CD4-positive, alpha-beta T cell treated with Interleukin-10 for 1 hour (primary cell): ENCODE measurements at places on chromosomes 12 and 14.

GRCh38 chr12:23726646-23727045, 222.8 kb downstream of the SOX5 start:
- no peak for DNase-seq

DNA sequence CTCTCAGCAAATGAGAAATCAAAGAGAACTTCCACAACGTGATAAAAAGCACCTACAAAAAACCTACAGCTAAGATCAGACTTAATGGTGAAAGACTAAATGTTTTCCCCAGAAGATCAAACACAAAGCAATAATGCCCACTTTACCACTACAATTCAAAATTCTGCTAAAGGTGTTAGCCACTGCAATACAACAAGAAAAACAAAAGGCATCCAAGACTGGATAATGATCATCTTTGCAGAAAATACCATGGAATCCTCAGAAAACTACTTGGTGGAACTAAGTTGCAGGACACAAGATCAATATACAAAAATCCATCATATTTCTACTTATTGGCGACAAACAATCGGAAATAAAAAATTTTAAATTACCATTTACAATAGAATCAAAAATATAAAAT, 6.5 kb downstream of the DDX24 start:
- no peak for DNase-seq

GRCh38 chr14:39376667-39377403, 55.4 kb downstream of the FBXO33 start:
- DNase-seq, result no peak

DNA sequence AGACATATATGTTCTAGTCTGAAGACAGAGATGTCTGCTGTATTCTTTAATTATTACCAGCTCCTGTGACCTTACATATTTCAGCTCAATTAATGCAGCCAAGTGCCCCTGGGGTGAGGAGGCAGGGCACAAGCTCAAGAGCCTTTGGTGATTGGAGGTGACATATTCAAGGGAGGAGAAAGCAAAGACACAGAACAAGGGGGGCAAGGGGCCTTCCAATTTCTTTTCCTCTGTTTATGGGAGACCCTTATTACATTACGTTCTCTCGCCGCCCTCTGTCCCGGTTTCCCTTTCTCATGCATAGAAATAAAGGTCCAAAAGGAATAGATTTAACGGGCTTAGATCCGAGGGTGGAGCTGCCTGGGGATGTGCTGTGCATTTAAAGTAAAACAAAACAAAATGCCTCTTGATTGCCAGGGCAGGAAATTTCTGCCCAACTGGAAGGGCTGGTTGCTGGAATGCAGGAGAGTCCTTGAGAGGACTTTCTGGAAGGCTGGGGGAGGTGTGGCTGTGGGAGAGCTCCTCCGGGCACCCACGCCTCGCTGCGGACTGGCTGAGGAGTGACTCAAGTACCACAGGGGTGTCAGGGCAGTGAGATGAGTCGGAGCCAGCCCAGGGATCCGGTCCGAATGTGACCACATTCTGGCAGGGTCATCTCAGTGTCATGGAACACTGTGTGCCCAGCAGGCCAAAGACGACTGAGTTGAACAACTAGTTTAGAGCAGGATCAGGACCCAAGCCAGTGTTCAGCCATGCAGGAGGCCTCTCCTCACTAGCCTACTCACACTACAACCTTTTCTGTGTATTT, 32.1 kb upstream of the GSG1 start:
- DNase-seq, result no peak

GRCh38 chr12:104709692-104710435, 248.2 kb downstream of the SLC41A2 start:
- no peak for DNase-seq

DNA sequence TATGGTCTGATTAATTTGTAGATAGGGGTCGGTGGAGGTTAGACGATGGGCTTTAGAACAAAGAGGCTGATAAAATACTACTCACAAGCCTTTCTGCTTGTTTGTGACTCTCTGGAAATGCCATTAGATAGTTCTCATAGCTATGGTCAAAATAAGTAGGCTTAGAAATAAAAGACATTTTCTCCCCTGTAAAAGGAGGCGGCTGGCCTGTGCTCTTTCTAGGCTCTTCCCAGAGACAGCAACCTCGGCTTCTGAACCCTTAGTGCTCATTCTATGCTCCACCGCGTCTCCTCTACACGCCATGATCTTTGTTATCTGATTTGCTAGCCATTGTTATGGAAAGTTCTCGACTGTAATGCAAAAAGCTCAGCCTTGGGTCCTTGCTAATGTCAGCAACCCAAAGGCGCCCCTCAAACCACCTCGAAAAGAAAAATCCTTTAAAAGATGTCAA, 64.5 kb downstream of the CRADD start:
- DNase-seq, result peak; percentile 17

DNA sequence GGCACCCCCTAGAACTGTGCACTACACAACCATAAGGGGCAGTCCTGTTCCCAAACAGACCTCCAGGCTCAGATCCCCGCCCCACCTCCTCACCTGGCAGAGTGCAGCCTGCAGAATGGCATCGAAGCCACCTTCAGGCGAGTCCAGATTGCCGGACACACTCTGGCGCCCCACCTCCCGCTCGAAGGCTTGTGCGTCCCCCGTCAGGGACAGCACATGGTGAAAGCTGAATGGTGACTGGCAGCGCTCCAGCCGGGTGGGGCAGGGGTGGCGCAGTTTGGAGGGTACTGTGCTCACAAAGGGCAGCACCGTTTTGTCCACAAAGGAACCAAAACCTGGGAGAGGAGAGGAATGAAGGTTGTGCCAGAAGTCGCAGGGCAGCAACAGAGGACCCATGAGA, 10.6 kb downstream of the ITGB7 start:
- no peak for DNase-seq

- no peak for DNase-seq
Measured at GRCh38 chr12:31589598-31589903, 1.4 kb downstream of the DENND5B start.

- DNase-seq, result no peak
Measured at GRCh38 chr12:818733-819132, 66.4 kb downstream of the WNK1 start.

DNA sequence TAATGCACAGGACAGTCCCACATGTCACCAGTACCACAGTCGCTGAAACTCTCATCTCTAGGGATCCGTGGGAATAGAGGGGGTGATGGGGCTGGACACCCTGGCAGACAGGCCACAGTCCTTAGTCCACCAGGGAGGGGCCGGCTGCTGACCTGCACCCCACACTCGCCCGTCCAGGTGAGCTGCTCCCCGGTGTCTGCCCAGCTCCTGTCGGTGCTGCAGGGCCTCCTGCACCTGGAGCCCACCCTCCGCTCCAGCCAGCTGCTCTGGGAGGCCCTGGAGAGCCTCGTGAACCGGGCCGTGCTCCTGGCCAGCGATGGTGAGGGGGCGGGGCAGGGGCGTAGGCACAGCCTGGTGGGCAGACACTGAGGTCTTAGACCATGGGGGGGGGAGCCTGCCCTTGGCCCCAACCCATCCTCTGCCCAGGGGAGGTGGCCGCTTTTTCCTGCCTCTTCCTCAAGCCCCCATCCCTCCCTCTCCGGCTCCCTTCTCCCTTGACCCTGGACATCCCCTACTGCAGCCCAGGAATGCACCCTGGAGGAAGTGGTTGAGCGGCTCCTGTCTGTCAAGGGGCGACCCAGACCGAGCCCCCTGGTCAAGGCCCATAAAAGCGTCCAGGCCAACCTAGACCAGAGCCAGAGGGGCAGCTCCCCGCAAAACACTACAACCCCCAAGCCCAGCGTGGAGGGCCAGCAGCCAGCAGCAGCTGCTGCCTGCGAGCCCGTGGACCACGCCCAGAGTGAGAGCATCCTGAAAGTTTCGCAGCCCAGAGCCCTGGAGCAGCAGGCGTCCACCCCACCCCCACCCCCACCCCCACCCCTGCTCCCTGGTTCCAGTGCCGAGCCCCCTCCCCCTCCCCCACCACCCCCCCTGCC, 17.1 kb upstream of the ADSS1 start:
- no peak for DNase-seq

DNA sequence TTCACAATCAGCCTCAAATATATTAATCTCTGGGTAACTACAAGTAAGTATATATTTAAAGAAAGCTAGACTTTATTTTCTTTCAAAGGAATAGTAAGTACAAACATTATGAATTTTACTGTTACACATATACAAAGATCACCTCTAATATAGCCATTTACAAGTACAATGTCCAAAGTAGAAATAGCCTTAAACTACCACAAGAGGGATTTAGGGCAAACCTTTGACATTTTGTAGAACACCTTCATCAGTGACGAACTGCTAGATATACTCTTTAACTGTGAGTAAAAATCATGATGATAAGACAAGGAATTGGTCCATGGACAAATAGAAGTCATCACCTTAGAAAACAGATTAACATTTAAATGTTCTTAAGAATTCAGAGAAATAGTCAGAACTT, 69.8 kb downstream of the CNTN1 start:
- no peak for DNase-seq

DNA sequence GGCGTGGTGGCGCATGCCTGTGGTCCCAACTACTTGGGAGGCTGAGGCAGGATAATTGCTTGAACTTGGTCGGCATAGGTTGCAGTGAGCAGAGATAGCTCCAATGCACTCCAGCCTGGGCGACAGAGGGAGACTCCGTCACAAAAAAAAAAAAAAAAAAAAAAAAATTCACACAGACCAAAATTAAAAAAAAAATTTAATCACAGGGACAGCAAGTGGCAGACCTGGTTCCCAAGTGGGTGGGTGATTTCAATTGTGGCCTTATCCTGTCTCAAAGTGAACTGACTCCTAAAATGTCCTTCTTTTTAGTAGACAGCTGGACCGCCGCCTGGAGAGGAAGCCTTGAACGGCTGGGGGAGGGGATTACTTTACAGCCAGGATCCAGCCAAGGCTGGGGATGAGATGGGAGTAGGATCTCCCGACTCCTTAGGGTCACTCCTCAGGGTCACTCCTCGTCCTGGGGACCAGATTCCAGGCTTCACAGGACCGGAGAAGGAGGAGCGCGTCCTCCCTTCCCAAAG, 1.5 kb upstream of the KCNH3 start:
- no peak for DNase-seq

DNA sequence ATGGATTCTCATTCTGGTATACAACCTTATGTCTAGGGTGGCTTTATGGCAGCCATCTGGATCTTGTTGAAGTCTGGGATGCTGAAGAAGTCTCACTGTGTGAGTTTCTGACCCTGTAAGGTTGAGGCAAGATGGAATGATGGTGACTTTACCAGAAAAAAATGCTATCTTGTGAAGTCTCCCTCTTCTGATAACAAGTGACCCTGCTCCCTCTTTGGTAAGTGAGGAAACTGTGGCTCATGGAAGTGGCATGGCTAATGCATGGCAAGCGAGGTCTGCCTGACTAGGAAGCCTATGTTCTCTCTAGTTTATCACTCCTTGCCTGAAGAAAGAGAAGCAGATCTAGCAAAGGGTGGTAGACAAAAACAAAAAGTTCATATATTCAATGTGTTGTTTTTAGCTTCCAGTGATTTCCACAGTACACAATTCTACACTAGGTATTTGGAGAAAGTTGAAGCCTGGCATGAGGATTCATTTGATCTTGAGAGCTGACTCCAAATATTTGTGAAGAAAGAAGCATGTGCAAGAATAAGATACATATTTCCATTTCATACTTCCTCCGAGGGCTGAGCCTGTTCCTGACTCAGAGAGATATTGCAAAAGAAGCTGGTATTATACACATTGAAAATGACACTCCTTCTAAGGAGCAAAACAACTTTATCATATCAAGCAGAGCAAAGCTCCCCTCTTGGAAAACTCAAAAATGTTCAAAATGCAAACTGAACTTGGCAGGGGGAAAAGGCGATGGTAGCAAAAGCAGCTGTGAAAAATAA, 63.6 kb downstream of the HELB start:
- no peak for DNase-seq

DNA sequence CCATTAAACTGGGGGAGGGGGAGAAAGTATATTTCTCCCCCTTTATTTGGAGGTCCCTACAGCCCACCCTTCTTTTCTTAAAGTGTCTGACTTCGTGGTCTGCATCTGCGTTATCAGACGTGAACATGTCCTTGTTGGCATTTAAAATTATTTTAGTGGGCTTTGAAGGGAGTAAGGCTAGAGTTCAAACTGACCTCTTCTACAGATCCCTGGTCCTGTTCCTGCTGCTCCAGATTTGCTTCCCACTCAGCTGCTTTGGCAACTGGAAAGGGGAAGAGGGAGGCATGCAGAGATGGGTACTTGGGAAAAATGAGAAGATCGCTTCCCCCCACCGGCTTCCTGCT, 611 bp upstream of the SIX6 start:
- no peak for DNase-seq

- DNase-seq, result no peak
Measured at GRCh38 chr14:85451421-85451820, 78.5 kb upstream of the FLRT2 start.

DNA sequence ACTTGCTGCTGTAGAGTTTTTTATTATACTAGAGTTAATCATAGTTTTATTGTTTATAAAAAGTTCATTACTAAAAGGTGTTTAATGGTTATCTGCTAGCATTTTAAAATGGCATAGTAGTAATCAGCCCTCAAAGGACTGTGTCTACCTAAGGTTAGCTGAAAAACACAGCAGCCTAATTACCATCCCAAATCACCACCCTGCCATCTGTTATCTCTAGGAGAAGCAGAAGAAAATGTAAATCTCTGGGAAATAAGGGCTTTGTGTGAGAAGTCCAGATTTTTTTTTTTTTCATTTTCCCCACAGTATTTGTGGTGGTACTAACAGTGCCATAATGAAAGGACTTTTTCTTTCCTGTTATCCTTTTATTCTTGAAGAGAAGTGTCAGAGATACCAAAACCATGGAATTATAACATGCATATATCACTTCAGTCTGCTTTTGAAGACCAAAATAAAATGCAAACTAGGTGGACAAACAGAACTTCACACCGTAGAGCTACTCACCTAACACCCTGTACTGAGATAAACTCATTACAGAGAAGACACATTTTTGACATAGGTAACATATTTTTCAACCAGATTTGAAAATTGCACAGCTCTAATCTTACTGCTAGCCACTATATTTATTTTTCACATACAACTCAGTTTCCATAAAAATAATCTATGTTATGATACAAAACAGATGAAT, 876.2 kb downstream of the C12orf50 start:
- no peak for DNase-seq

DNA sequence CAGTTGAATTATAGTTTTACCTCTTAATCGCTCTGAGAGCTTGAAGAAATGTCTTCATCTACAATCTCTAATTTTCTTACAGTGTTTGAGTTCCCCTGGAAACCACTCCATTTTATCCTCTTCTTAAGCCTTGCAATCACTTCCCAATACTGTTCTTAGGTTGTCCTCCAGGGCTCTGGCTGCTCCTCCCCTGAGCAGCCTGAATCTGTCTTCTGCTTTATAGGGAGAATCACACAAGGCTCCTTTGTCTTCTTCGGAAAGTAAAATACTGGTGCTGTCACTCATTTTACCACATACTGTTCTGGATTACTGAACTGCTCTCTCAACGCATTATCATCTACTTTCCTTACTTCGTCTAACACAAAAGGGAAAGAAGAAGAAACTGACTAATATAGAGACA, 133.7 kb downstream of the MDGA2 start:
- DNase-seq, result no peak
